MCF 10A (cell line): ENCODE measurements at places on chromosomes 5 and 9. TPM values are rescaled to one million over a fixed set of nuclear protein-coding genes. Genes with fewer than 3 reads are reported as not detected.
A peak's percentile ranks its signal among the peaks of the same experiment; 100 is the strongest.

- peak; percentile 60 for DNase-seq
Measured at GRCh38 chr5:91382530-91383026, 539 bp downstream of the ARRDC3 start.

GRCh38 chr9:31166516-31166915 is 1217.9 kb upstream of the ACO1 start:
- no peak for DNase-seq

DNA sequence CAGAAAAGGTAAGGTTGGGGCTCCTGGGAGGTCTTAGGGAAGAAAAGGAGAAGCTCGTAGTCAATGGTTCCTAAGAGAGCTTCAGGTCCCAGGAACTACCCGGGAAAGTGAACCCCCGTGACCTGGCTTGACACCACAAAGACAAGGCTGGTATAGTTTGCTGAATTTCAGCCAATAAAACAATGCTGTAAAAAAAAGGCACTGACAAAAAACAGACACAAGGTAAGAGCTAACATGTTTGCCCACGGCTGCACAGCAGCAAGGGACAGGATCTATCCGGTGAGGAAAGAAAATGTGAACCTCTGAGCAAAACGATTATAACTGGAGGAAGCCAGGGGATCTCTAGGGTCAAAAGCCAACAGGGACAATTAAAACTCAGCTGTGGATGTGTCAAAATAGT is 17.1 kb downstream of the SLIT3 start:
- DNase-seq = no peak

Gene GLDC
- total RNA-seq = 2.9 and 3.3 TPM in 2 replicates

GRCh38 chr5:52727020-52727419 is 60.7 kb upstream of the ITGA1 start:
- DNase-seq = no peak

GRCh38 chr9:8637626-8638025 is 838.0 kb upstream of the DMAC1 start:
- no peak for DNase-seq

GRCh38 chr9:87957839-87958238 is 16.5 kb downstream of the CDK20 start:
- DNase-seq = no peak

GRCh38 chr5:175652741-175653663 is 4.9 kb upstream of the HRH2 start:
- DNase-seq = peak; percentile 16

GRCh38 chr9:127929625-127929979 is 975 bp downstream of the PIP5KL1 start:
- no peak for DNase-seq

GRCh38 chr5:151737431-151737830 is 21.0 kb downstream of the ATOX1 start:
- no peak for DNase-seq

DNA sequence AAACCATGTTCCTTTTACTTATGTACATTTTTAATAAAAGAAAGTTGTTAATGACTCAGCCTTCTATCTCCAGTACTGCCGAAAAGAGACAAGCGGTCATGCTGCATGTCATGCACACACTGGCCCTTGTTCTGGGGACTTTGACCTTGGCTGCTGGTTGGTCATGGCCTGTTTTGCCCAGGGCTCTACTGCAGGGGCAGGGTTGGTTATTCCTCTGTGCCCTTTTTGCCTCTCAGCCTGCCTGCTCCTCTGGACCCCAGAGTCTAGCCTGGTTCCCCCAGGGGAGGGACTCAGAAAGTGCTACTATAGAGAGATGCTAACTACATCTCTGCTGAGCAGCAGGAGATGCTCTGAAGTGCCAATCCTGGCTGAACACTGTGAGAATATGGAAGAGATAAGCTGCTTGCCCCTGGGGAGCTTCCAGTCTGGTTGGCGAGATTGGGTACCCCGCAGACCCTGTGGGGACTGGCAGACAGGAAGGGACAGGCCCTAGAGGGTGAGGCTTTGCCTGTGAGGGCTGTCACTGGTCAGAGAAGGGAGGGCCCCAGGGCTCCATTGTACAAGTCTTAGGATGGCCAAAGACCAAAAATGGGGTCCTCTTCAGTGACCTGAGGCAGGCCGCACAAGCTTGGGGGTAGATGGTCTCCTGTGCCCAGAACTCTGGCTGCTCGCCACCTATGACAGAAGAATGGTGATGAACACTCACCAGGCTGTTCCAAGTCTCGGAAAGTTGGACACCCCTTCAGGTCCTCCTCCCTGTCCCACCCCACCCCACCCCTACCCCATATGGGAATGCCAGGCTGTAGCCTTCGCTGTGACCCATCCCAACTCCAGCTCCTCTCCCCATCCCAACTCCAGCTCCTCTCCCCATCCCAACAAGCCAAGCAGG is 14.3 kb downstream of the IRF1 start:
- no peak for DNase-seq

Gene SV2C
- not detected in 2 replicates for total RNA-seq

- no peak for DNase-seq
Measured at GRCh38 chr5:10898514-10898913, 137.5 kb upstream of the DAP start.

DNA sequence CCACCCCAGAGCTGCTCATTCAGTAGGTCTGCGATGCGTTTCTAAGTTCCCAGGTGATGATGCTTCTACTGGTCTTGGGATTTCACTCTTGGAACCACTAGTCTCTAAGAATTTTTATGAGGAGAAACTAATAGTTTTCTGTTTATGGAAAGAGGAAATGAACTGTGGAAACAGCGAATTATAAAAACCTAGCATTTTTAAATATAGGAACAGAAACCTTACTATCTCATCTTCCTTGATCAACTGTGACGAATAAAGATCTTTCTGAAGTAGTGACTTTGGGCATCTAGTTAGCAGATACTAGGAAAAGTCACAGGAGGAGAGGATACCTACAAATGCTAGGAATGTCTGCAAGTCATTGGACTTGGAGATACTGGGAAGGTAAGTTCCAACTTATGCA is 376.8 kb upstream of the RFX3 start:
- DNase-seq = no peak

GRCh38 chr9:134130503-134131375 is 5.1 kb upstream of the WDR5 start:
- DNase-seq = no peak
